ENCODE measurements at places on chromosomes 12 and 14.

DNA sequence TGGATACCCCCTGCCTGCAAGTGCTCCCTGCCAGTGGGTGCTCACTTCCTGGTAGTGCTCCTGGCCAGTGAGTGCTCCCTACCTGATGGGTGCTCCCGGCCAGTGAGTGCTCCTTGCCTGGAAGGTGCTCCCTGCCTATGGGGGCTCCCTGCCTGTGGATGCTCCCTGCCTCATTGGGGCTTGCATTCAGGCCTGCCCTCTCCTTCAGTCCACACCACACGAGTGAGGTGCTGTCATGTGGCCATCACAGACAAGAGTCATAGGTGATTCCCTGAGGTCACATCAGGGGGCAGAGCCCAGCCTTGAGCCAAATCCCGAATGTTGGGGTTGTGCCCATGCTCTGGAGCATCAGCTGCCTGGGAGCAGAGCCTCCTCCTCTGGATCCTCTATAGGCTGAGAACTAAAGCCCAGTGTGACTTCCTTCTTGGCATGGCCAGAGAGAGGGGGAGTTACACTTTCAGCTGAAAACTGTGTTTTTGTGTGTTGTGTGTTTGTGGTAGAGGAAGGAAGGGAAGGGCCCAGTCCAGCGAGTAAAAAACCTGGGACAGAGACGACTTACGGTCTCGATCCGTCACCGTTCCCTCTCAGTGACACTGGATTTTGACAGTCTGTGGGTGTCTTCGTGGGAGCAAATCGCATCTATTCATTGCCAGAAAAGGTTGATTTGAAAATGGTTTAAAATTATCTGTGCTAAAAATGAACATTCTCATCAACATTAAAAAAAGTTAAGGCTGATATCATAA lies 136.0 kb downstream of the ADGRD1 start:
- no peak for DNase-seq

DNA sequence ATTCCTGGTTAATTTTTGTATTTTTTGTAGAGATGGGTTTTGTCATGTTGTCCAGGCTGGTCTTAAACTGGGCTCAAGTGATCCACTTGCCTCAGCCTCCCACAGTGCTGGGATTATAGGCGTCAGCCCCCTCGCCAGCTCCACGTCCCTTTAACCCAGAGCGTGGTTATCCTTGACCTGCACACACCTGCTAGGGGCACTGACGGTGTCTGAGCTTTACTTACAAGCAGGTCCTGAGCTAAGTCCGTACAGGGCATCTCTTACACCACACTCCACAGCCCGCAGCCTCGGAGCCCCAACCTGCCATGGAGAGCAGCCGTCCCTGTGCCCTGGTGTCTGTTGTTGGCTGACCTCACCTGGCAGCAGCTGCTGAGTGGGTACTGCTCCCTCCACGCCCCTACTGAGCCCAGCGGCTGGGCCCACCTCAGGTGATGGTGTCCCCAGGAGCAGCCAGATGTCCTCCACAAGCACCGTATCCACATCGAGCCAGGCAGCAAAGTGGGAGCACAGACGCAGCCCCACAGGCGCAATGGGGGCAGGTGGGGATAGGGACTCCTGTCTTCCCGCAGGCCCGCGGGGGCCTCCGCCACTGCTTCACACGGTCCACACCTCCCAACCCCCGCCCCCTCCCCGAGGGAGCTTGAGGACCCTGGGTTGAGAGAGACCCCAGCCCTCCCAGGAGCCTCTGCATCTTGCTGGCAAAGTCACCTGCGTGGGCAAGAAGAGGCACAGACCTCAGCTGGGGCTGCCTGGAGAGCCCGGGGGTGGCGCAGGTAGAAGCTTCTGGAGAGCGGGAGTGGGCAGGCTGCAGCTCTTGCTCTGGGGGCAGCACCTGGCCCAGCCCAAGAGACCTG lies 325.4 kb upstream of the SFSWAP start:
- no peak for DNase-seq

GRCh38 chr14:72023128-72024042 lies 91.2 kb downstream of the RGS6 start:
- DNase-seq, result no peak

DNA sequence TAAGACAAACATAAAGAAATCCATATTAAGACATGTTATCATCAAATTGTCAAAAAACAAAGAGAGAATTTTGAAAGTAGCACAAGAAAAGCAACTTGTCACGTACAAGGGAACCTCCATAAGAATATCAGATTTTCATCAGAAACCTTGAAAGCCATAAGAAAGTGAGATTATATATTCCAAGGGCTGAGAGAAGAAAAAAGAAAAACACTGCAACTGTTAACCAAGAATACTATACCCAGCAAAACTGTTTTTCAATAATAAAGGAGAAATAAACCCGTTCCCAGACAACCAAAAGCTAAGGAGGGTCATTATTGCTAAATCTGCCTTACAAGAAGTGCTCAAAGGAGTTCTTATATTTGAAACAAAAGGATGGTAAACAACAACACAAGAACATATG lies 94.7 kb upstream of the TSPAN8 start:
- no peak for DNase-seq
